DND-41 (cell line): ENCODE measurements at places on chromosomes 1 and 21.

- DNase-seq, result no peak
Observed at GRCh38 chr1:76336931-76337371, 262.4 kb downstream of the ST6GALNAC3 start.

- peak; percentile 43 for DNase-seq
Observed at GRCh38 chr1:165862448-165862847, 35.0 kb downstream of the UCK2 start.

GRCh38 chr1:36729289-36729688 lies 246.6 kb upstream of the CSF3R start:
- DNase-seq, result no peak

GRCh38 chr1:51697166-51697565 lies 80.3 kb downstream of the OSBPL9 start:
- DNase-seq, result no peak

- no peak for DNase-seq
Observed at GRCh38 chr21:29749223-29749622, 190.6 kb downstream of the GRIK1 start.

GRCh38 chr1:41383094-41383852 lies 22.0 kb downstream of the FOXO6 start:
- DNase-seq, result no peak

- no peak for DNase-seq
Observed at GRCh38 chr1:117695796-117696490, 90.1 kb downstream of the TENT5C start.

DNA sequence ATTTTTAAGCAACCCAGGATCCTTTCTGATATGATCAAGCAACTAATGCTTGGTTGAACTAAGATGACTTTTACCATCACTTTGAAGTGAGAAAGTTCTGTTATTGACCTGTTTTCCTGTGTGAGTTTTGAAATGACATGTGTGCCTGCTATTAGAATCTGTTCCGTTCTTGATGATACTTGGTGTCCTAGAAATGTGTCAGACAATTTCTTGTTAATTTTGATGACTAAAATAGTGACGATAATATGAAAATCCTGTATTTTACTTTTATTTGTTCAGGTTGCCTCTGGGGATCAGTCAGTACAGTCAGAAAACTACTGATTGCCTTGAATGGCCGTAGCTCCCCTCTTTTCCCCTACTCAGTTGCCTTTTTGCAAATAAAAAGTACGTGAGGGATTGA lies 228.0 kb downstream of the RYR2 start:
- DNase-seq, result no peak

GRCh38 chr21:45309069-45309986 lies 21.6 kb upstream of the POFUT2 start:
- DNase-seq, result peak; percentile 50

- DNase-seq, result no peak
Observed at GRCh38 chr1:67888216-67889106, 55.2 kb upstream of the GNG12 start.

GRCh38 chr1:229430761-229431283 lies 3.1 kb downstream of the ACTA1 start:
- peak; percentile 28 for DNase-seq

DNA sequence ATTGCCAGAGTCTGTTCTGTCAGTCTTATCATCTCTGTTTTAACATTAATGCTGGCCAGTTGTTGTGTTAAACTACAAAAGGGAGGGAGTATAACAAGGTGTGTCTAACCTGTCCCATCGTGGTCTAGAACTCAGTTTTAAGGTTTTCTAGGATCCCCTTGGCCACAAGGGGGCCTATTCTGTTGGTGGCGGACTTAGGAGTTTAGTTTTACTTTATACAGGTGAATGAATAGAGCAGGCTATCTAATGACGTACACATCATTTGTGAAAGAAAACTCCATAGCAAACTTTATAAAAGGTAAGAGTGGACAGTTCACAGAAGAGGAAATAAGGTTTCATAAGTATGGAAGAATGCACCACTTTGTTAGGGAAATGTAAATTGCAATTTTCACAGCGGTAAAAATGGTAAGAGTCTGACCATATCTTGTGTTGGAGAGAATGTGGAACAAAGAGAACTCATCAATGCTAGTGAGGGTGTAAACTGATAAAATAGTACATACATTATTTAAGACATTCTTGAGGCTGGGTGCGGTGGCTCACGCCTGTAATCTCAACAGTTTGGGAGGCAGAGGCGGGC lies 2.5 kb upstream of the ATF6 start:
- peak; percentile 23 for DNase-seq

DNA sequence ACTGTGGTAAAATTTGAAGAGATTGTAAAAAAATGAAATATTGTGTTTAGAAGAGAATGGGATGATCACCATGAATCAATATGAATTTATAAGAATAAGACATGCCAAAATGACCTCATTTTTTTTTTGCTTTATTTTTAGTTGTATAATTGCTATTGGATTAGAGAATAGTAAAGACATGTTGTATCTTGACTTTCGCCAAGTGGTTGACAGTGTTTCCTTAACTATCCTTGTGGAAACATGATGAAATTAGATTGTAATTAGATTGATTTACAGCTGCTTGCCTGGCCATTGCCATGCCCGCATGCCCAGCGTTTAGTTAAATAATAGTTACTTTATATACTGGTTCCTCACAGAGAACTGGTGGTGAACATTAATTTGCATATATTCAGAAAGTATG lies 154.9 kb downstream of the MAGI3 start:
- DNase-seq, result no peak

DNA sequence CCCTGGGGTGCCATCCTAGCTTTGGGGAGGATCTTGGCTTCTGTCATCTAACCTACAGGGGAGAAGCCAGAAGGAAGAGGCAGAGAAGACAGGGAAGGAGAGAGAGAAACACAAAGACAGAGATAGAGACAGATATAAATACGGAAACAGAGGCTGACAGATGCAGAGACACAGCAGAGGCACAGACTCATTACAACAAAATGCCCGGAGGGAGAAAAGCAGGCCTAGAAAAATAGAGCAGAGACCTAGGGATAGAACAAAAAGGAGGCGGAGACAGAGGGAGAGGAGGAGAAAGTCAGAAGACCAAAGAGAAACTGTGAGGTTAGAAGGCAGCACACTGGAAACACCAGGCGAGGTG lies 1.9 kb downstream of the PEAR1 start:
- no peak for DNase-seq

DNA sequence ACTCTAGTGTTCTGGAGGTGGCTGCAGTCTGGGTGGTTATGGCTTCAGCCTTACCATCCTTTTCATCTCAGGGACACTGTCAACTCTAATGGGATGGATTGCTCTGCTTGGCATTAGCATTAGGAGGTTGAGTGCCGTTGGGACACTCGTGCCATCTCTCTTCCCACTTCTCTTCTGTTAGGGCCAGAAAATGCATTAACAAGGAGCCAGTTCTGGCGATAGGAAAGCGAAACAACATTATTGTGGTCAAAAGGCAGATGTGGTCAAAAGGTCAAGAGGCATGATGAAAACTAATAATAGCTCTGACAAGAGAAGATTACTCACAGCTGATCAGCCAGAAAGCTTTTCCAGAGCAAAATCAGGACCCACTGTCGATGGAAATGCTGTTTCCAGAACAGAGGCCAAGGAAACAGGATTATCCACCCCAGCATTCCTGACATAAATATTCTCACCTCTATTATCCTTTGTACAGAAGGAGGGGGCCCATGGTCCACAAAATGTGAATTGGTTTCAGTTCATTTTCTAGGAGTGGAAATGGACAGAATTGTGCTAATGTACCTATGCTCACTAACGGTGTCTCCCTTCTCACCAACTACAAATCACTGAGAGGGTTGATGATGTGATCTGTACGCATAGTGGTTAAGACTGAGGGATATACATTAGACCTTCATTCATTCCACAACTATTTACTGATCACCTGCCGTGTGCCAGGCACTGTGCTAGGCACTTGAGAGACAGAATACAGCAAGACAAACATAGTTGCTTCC lies 72.0 kb downstream of the ST6GALNAC5 start:
- DNase-seq, result no peak

- DNase-seq, result no peak
Observed at GRCh38 chr1:214658785-214659184, 55.8 kb downstream of the CENPF start.

- no peak for DNase-seq
Observed at GRCh38 chr1:59827055-59827643, 12.4 kb downstream of the HOOK1 start.

GRCh38 chr1:171654942-171655745 lies 2.7 kb upstream of the MYOC start:
- peak; percentile 45 for DNase-seq

- DNase-seq, result no peak
Observed at GRCh38 chr1:101365186-101365585, 128.4 kb downstream of the S1PR1 start.

DNA sequence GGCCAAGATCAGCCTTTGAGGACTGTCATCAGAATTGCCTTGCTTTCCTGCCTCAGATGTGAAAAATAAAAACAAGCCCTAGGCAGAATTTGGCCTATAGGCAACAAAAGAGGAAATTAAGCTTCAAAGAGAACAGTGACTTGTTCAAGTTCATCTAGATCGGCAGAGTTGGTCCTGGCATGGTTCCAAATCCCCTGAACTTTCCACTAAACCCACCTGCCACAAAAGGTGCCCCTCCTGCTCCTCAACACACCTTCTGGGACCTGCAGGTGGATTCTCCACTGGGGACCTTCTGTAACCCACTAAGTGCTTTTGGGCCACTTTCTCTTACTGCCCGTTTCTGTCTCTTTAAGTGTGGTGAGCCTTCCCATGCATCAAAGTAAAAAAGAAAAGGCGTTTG lies 42.5 kb upstream of the LRRN2 start:
- no peak for DNase-seq

DNA sequence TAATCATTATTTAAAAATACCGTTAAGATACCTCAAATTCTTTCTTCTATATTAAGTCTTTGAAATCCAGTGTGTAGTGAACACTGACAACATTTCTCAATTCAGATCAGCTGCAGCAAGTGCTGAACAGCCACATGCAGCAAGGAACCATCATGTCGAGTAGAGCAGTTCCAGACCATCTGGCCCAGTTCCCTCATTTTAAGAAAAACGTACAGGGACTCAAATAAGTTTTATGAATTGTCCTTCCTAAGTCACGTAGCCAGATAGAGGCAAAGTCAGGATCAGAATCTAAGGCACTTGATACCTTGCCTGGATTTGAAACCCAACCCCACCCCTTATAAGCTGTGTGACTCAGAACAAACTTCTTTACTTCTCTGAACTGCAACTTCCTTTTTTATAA lies 132.4 kb downstream of the PROX1 start:
- no peak for DNase-seq

DNA sequence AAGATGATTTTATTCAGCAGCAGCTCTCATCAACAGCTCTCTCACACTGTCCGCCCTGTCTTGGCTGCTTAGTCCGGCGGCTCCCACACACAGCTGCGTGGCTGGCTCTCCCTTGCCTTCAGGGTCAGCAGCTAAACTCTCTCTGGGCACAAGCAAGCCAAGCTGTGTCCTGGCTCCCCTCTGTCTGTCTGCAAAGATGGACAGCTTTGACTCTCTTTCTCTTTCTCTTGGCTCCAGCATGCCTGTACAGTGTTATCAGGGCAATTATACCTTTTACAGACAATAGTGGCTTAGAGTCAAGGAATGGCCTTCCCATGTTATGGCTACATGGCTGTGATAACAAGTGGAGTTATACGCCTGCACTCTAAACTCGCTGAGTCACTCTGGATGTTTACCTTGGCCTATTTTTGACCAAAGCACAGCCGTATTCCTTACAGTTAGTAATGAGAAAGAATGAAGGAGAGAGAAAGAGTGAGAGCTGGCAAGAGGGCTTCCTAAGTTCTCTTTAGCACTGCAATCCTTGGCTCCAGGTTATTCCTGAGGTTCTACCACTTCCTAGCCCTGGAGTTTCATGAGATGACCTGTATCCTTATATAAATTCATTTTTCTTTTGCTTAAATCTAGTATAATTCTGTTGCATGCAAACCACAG lies 59.9 kb upstream of the ZSWIM5 start:
- DNase-seq, result no peak

GRCh38 chr1:25927521-25928265 lies 21.5 kb upstream of the STMN1 start:
- DNase-seq, result no peak
